DMS79 treated with DMSO at 0.1 percent for 48 hours (cell line): ENCODE measurements at places on chromosomes 2 and 18.

DNA sequence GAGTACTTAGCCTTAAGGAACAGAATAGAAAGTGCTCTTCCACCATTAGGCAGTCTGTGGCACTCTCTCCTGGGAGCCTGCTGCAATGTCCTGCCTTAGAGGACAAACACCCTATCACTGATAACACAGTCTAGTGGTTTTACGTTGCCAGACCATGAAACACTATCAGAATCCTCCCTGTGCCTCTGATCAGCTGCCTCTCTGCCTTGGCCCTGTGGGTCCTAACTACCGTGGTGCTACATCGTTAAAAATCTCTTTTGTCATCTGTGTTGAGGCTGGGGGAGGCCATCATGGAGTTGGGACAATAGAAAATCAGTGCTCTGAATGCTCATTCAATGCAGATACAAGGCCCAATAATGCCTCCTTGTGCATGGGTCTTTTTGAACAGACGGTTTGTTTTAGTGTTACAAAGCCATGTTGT, 11.9 kb upstream of the APCDD1 start:
- no peak for DNase-seq

DNA sequence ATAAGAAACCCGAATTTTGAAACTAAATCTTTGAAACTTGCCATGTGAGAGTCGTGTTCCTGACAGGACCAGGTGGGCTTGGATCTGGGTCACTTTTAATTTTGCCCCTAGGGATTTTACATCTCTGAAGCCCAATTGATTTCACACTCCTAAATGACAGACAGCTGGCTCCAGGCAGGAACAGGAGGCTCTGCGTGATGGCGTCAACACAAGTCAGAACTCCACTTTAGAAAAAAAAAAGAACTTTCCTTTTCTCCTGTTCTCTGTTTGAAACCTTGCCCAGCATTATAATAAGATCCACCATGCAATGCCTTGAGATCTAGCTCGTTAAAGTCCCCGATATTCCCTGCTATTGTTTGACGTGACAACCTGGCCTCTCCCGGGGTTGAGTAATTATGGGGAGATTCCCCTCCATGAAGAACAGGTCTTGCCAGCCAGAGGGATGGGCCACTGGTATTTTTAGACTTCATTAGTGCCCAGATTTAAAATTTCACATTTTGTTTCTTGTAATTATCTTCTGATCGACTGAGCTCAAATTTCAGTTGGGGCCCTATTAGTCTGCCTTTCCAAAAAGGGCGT, 260.3 kb downstream of the KLHL29 start:
- DNase-seq = no peak

DNA sequence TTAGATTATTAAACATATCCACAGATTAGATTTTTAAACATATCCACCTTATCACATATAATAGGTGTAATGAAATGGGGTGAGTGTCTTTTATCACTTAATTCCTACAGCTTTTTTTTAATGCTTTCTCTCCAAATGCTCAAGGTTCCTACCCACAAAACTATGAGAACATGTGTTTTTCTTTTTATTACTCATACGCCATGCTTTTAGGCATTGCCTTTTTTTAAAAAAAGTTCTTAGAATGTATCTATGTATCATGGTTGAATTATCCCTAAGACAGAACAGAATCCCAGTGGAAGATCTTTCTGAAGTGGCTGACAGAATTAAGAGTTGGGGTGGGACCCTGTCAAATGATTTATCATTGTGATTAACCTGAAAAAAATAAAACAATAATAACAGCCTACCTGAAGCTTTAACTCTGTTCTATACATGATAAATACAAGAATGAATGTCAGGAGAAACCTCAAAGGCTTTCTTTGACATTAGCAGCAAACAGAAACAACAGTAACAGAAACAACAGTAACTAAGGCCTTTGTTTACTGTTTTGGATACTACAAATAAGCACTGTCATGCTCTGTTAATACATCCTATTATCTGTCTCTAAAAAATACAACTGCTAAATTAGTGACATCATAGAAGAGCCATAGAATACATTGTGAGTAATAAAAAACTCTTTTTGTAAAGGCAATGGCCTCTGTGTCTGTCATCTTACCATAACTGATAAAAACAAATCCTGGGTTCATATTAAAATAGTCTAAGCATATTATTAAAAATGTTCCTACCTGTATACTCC, 4.1 kb upstream of the ZNF397 start:
- DNase-seq = no peak

DNA sequence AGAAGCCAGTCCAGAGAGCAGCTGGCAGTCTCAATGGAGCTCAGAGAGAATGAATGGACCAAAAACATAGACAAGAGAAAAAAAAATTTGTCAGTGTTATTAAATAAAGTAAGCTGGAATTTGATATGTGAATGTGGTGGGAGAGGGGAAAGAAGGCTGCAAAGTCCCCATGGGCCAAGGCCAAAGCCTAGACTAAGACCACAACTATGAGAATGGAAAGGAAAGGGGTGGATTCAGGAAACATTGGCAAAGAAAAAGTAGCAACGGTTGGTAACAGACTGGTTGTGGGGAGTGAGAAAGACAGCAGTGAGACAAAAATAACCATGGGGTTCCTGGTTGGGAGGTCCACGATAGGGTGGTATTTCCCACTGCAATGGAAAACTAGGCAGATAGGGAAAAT, 47.0 kb downstream of the ZEB2 start:
- DNase-seq = no peak

- DNase-seq = peak; percentile 3
Measured at GRCh38 chr2:72695676-72696075, 130.2 kb downstream of the EXOC6B start.

GRCh38 chr2:174833737-174834136, 69.5 kb upstream of the CHRNA1 start:
- no peak for DNase-seq

DNA sequence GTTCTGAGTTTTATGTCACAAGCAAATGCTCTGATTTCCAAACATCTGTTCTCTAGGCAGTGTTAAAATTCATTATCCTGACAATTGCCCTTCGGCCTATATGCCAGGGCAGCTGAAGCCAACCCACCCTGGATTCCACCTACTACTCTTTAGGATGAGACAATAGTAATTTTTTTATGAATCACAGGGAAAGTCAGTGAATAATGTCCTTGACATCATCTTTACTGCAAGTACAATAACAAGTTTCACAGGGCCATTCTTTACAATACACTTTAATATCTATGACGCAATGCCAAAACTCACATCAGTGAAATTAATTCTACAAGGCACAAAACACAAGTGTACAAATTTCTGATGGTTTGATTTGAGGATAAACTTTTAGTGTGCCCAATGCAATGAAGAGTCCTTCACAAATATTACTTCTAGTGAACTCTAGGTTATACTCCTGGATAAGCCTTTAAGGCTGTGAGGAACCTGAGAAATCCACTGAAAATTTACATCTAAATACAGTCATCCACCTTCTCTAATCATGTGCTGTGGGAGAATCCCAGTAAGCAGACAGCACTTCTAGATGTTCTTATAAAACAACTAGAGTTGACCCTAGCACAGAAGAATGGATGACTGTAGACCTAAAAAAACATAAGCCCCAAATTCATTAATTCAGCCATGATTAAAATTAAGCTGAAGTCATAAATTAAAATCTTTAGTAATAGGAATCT, 77.3 kb upstream of the CTLA4 start:
- DNase-seq = no peak
